Stimulated activated naive CD4-positive, alpha-beta T cell treated with Interleukin-2 at 50 U/mL for 16 hours (primary cell): ENCODE measurements at places on chromosomes 12 and 14.

DNA sequence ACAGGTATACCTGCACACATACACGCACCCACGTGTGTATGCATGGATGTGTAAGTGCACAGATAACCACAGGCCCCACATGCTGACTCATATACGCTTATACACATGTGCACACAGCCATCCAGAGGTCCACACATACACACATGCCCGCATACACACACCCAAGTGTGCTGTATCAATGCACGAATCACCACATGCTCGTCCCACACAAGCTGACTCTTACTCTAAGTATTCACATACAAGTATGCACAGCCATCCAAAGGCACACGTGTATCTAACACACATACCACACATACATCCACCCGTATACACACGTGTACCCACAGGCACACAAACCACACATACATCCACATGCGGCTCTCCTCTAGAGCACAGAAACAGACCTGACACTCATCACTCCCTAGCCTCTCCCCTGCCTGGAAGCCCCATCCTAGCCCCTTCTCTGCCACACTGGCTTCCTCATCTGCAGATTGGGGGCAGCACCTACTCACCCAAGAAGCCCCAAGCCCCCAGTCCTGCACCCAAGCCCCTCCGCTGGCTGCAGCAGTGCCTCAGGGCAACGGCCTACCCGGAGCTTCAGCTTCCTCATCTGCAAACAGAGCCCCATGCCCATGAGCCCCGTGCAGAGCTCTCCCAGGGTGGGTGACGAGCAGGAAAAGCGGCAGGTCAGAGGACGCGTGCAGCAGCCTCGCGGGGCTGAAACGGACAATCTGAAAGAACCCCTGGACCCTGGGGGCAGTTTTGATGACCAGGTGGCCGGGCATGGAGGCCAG, 105.4 kb downstream of the NCOR2 start:
- no peak for DNase-seq

DNA sequence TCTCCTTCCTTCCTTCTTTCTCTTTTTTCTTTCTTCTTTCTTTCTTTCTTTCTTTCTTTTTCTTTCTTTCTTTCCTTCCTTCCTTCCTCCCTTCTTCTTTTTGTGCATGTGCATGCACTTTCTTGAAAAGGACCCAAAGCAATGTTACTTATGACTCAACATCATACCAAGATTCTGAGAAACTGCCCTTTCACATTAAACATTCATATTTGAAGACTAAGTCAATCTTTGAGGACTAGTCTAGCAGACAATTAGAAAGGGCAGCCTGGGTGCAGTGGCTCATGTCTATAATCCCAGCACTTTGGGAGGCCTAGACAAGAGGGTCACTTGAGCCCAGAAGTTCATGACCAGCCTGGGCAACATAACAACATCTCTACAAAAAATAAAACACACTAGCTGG, 212.8 kb upstream of the KITLG start:
- no peak for DNase-seq

GRCh38 chr14:103382376-103382775, 2.8 kb upstream of the MARK3 start:
- DNase-seq, result no peak

GRCh38 chr12:67940780-67941243, 48.4 kb upstream of the IFNG-AS1 start:
- no peak for DNase-seq

DNA sequence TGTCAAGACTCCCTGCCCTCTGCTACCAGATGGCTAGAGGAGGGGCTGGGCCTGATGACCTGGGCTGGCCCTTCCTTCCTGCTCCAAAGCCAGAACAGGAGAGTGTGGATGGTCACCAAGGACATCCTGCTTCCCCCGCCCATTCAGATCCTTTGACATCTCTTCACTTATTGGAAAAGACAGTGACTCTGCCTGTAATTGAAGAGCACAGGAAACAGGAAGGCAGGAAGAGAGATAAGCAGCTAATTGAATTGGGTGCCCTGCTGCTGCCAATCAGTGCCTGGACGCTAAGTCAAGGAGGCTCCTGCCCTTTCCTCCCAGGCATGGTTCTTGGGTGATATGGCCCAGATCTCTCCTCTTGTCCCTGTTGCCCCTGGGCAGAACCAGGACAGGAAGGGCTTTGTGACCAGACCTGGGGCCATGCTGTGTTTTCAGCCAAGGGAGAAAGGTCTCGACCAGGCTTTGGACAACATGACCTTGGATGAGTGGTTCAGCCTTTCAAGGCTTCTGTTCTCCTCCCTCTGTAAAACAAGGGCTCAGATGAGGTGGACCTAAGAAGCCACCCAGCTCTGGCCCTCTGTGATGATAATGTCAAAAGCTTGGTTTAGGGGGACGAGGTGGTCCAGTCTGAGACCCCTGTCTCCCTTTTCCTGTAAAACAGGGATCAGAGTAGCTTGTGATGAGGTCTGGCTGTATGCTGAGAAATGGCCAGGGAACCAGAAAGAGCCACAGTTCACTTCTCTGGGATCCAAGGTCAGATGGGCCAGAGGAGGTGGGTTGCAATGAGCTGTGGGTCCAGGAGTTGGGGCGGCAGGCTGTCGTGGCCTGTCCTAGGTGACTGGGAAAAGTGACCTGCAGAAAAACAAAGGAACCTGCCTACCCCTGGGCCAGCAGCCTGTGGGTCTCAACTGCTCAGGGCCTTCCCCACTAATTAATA, 38.8 kb downstream of the FAM222A start:
- DNase-seq, result no peak

- no peak for DNase-seq
Observed at GRCh38 chr14:73662487-73662943, 17.7 kb downstream of the DNAL1 start.

GRCh38 chr14:75748336-75748735, 87.3 kb downstream of the TTLL5 start:
- no peak for DNase-seq

- no peak for DNase-seq
Observed at GRCh38 chr12:116916122-116916521, 5.4 kb downstream of the FBXW8 start.

- DNase-seq, result no peak
Observed at GRCh38 chr14:43914041-43914693, 592.9 kb downstream of the FSCB start.

DNA sequence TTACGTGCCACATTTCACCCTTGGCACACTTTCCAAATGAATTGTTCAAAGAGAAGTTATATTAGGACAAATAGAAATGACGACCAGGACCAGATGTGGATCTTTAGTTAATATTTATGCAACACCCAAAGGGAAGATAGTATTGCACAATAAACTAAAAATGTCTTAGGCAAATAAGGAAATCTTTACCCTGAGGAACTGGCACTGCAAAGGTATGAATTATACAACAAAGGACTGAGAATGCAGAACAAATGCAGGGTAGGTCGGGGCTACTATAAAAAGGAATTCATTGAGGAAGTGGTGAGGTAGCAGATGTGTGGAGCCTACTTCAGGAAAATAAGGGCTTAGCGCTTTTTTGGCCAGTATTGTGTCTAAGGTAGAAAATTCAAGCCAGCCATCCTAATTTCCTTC, 3.9 kb upstream of the TMTC2 start:
- no peak for DNase-seq

- no peak for DNase-seq
Observed at GRCh38 chr12:29593001-29593400, 95.5 kb upstream of the OVCH1 start.

DNA sequence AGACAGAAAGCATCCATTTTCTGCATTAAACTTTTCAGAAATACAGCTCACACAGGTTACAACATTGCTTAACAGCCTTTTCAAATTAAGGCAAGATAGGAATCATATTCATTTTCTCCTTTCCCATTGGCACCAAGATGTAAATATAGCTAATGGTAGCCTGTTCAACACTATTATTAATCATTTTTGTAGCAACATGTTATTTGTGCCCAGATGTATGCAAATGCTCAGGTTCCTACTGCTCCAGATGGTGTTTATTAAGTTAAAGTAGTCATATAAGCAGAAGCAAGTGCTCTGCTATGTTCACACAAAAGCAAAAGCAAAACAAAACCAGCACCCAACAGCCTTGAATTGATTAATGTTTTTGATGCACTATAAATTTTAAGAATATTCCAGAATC, 1110.6 kb downstream of the SLC6A15 start:
- DNase-seq, result no peak

DNA sequence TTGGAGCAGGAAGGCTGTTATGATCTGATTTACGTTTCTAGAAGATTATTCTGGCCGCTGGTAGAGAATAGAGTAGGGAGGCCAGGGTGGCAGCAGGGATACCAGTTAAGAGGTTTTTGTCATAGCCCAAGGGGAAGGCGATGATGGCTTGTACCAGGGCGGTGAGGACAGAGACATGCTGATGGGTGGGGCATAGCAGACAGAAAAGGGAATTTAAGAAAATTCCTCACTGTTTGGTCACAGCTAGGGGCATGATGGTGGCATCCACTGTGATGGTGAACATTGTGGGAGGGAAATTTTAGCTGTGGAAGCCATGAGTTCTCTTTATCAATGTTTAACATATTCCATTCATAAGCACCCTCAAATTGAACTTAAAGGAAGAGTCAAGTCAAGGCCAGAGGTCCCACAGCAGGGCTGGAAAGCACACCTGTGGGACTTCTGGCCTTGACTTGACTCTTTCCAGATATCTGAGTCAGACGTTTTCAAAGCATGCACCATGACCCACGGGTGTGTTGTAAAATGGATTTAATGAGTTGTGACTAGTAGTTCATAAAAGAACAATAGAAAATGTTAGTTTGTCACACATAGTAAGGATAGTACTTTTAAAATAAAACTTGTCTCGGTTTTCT, 134.6 kb downstream of the CHST11 start:
- DNase-seq, result no peak

GRCh38 chr12:91854725-91855124, 290.9 kb downstream of the BTG1 start:
- DNase-seq, result no peak

DNA sequence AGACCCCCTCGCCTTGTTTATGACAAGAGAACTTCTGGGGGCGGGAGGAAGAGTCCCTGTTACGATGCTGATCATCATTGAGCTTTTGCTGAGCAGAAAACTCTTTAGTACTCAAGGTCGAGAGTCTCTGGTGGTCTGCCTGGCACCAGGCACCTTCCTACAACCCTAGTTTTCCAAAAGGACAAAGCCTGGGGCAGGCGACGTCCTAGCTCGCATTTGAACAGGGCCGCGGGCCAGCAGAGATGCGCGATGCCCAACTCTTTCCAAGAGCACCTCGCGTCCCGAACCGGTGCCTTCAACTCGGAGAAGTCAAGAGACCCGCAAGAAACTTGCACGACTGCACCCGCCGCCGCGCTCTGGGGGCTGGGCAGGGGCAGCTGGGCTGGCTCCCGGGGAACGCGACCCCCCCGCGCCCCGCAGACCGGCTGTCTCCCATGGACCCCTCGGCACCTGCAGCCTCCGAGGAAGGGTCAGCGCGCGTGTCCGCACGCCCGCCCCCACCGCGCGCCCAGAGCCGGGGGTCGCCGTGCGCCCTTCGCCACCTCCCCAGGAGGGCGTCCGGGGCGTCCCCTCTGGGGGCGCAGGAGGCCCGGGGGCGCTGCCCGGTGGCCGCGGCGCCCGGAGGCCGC, 377 bp upstream of the BCL7A start:
- no peak for DNase-seq

DNA sequence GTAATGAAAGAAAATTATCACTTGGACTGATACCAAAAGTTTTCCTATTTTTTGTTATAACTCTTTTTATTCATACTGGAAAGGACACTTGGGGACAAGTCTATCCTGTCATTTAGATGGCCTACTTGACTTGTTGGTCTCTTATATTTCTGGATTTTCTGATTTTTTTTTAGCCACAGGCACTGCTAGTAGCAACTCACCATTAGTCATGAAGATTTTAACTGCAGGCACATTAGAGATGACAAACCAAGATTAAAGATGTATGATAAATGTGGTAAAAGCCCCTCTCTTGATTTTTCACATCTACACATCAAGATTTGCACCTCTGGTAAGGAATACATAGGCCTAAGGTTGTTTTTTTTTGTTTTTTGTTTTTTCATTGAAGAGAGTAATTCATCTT, 217.0 kb downstream of the SLC25A21 start:
- no peak for DNase-seq

DNA sequence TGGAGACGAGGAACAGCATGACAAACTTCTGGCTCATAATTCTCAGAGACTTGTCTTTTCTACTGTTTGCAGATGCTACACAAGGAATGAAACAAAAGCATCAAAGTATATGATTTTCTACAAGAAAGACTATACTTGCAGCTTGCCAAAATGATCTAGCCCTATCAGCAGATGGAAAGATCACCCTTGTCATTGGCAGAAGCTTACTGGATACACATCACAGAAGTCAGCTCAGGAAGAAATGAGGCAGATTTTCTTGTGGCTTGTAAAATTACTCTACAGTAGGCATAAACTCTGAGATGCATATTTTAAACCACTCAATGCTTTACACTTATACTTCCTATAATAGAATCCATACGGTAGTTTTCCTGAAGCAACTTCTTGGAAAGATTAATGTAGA, 20.6 kb downstream of the E2F7 start:
- no peak for DNase-seq

DNA sequence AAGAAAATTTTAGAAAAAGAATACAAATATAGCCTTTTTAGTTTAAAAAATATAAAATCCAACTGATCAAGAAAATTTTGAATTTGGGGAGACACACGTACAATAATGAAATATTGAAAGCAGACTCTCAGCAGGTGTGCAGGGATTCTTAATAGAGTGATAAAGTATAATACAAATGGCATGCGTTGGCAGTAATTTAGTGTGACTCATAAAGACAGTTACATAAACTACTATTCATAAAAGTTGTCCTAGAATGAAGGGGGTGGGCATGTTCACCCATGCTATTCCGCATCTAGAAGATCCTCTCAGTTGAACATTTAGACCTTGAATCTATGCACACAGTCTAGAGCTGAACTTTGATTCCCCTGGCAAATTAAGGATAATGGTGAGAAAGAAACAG, 200.4 kb upstream of the AVPR1A start:
- DNase-seq, result no peak

- DNase-seq, result no peak
Observed at GRCh38 chr14:74018174-74018585, 908 bp downstream of the ENTPD5 start.

DNA sequence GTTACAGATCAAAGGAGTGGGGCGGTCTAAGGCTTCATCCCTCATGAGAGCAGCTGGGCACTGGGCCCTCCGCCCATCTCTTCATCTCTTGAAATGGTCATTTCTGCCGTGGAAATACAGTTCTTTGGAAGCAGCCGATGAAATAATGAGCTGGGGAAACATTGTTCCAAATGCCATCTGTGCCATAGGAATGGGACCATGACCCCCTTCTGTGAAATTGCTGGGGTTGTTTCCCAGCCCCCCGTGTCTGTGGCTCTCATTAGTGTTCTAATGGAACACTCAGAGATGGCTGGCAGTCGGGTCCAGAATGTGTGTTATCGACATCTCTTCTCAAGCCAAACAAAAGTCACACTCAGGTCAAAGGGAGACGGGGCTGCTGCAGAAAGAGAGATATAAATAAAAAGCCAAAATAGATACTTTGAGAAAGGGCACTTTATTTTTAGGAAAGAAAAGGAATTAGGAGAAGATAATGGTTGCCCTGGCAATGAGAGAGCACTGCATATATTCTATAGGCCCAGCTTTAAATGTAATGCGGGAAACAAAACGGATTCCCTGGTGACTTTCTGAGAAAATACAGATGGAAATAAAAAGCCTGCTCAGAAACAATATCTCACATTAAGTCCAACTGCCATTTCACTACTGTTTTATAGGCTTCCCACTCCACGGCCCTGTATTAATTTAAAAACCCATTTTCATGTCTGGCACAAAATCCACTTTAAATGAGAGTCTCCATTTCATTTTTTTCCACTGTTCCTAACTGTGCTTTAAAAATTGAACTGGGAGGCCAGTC, 107.1 kb downstream of the TTC8 start:
- no peak for DNase-seq
